Stimulated activated CD4-positive, alpha-beta T cell treated with anti-CD3 and anti-CD28 coated beads, Interleukin-12 subunit alpha, Interleukin-12 subunit beta, amount 100 ng/mL, for 4 hours (primary cell): ENCODE measurements at places on chromosomes 13 and 19.

GRCh38 chr19:56140583-56141416 lies at the start of gene ZNF444:
ZNF444 (plus strand) TSS chr19:56141287; CDS start chr19:56146912, 5,625 bp downstream.
- peak; percentile 98 for DNase-seq

DNA sequence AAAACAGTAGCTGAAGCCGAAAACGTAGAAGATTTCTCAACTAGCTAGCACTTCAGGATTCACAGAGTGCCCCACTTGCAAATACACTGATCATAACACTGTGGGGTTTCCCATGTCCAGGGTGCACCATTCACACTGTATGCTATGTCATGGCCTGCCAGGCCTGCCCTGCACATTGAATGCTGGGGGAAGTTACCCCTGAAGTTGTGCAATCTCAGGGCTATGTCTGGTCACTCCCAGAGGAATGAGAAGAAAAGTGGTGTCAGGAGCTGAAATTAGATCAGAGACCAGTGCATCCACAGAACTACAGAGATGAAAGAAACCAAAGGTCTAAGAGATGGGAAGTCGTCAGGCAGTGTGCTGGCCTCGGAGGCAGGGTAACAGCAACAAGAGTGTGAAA lies 196.8 kb downstream of the RAP2A start:
- no peak for DNase-seq

GRCh38 chr19:24032651-24033050 lies 54.3 kb upstream of the ZNF254 start:
- no peak for DNase-seq

- no peak for DNase-seq
These were observed 35.9 kb downstream of the BTBD2 start for GRCh38 chr19:1979642-1980041.

GRCh38 chr19:12284631-12285030 lies 10.1 kb downstream of the ZNF44 start:
- DNase-seq, result no peak

DNA sequence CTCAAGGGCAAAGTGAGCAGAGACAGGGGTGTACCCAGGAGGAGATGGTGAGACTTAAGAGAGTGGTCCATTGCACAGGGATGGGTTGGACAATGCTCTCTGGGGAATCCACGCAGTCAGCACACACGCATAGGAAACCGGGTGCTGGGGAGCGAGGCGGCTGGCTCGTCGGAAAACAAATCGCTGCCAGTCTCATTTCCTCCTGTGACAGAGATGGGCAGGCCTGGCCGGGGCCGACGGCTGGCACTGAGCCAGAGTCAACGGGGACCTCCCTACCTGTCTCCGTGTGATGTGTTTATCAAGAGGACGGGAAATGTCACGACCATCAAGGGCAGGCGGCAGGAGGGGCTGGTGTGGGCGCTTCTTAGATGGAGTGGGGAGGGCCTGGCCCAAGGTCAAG lies 27.3 kb downstream of the PTPRS start:
- DNase-seq, result no peak

DNA sequence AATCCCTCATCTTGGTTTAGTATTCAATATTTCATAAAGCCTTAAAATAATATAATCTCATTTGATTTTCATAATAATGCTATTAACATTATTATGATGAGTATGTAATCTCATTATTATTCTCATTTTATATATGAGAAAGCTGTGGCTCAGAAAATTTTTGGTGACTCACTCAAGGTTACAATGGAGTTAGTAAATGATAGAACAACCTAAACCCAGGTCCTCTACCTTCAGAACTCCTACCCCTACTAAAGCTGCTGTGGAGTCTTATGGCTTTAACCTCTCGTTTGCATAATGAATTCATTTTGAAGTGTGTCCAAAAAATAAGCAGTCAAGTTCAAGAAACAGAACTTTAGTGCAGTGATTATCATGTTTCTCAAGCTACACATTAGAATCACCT lies 226.3 kb downstream of the TBC1D4 start:
- no peak for DNase-seq

DNA sequence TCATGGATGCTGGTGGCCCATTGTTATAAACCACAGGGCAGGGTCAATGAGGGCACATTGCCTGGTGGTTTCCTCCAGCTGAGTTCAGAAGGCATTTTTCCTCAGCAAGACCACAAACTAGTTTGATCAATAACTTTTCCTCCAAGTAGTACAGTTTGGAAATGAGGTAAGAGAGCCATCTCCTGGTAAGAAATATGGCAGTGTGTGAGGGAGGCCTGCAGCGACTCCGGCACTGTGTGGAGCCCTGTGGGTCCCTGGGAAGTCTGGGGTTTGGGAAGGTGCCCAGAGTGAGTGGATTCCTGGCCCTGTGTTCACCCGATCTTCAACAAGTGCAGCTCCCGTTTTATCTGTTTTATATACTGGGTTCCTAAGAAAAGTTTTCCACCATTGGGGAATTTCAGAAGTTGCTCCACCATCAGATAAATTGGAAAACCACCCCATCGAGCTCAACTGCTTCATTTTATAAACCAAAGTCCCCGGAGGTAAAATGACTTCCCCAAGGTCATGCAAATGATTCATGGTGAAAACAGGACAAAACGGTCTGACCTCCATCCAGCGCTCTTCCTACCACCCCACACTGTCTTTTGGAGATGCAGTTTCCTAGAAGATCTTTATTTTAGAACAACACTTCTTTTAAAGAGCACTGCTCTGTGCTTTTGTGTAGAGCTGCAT lies 148.4 kb downstream of the KATNAL1 start:
- no peak for DNase-seq

DNA sequence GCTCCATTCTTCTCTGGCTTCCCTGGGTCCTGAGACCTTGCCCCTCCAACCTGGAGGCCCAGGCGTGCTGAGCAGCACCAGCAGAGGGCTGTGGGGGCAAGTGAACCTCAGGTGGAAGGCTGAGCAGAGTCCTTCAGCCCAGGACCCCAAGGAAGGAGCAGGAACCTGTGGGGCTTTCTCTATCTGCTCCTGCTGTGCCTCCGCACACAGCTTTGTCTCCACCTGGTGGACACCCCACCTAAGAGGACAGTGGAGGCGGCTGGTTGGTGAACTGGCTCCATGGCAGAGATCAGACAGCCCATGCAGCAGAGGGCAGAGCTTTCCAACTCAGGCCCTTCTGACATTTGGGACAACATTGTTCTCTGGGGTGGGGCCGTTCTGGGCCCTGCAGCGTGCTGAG lies 19.7 kb downstream of the ZFR2 start:
- peak; percentile 44 for DNase-seq

- DNase-seq, result no peak
These were observed 10.0 kb upstream of the OXGR1 start for GRCh38 chr13:97004096-97004876.

- no peak for DNase-seq
These were observed 139.6 kb downstream of the CACNA1A start for GRCh38 chr19:13366529-13367143.

- no peak for DNase-seq
These were observed 14.4 kb upstream of the SACS start for GRCh38 chr13:23447927-23448326.

- no peak for DNase-seq
These were observed 37.5 kb upstream of the POU2F2 start for GRCh38 chr19:42169486-42170413.

DNA sequence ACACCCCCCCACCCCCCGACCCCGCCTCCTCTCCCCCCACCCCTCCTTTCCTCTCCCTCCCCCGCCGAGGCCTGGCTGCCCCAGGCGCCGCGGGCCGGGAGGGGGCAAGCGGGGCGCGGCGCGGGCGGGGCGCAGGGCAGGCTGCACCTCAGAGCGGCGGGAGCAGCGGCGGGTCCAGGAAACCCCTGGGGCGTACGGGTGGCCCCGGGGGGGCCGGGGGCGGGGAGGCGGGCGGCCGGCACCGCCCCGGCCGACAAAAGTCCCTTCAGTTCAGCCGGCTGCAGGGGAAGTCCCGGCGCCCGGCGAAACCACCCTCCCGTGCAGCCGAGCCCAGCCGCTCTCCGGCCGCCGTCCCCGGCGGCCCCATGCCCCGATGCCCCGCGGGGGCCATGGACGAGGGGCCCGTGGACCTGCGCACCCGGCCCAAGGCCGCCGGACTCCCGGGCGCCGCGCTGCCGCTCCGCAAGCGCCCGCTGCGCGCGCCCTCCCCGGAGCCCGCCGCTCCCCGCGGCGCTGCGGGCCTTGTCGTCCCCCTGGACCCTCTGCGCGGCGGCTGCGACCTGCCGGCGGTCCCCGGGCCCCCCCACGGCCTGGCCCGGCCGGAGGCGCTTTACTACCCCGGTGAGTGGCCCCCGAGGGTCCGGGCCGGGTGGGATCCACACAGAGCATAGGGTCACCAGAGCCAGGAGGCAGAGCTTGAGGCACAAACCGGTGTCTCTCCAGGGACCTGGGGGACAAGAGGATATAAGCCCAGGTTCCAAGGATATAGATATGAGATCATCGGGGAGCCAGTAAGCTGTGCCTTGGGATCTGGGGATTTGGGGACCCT lies at the start of gene BCL3:
BCL3 (plus strand) TSS at position 283 of the 829 bp plus-strand sequence; CDS start at position 366, 83 bp downstream.
- DNase-seq, result peak; percentile 58

DNA sequence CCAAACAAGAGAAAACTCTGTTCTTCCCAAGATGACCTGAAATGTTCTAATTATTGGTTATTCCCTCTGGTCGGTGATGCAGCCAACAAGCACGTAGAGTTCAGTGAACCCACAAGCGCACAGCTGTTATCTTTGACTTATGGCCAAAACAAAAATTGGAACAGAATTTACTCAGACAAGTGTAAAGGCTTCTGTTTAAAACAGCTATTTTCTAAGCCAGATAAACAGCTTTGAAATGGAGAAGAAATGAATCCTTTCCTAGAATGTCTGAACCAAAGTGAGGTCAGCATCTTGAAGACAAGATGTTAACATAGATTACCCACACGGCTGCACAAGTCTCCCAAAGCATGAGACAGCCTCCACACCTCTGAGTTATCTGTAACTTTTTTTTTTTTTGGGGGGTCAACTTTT lies 669.2 kb downstream of the DIAPH3 start:
- no peak for DNase-seq

GRCh38 chr13:102132777-102133295 lies 269.0 kb downstream of the FGF14 start:
- no peak for DNase-seq

- peak; percentile 76 for DNase-seq
These were observed 844 bp upstream of the RFX1 start for GRCh38 chr19:14006766-14007562.

GRCh38 chr13:23432626-23433025 lies 876 bp downstream of the SACS start:
- no peak for DNase-seq

- peak; percentile 56 for DNase-seq
These were observed 12.1 kb upstream of the PEX11G start for GRCh38 chr19:7500811-7501450.

- no peak for DNase-seq
These were observed 19.9 kb downstream of the ZSWIM9 start for GRCh38 chr19:48190288-48190884.

GRCh38 chr13:51895906-51896888 lies 34.4 kb downstream of the CCDC70 start:
- peak; percentile 34 for DNase-seq

DNA sequence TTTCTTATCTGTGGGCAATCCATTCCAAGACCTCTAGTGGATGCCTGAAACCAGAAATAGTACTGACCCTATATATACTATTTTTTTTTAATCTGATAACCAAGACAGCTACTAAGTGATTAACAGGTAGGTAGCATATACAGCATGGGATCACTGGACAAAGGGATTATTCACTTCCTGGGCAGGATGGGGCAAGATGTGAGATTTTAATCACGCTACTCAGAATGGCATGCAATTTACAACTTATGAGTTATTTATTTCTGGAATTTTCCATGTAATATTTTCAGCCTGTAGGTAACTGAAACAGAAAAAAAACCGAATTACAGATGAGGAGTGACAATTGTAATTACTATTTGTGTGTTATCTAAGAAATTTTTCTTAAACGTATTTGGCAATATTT lies 41.2 kb downstream of the ZIC2 start:
- no peak for DNase-seq

- no peak for DNase-seq
These were observed 35.1 kb downstream of the ENOX1 start for GRCh38 chr13:43751624-43752023.

GRCh38 chr13:77579959-77580358 lies 44.5 kb downstream of the SCEL start:
- DNase-seq, result no peak

DNA sequence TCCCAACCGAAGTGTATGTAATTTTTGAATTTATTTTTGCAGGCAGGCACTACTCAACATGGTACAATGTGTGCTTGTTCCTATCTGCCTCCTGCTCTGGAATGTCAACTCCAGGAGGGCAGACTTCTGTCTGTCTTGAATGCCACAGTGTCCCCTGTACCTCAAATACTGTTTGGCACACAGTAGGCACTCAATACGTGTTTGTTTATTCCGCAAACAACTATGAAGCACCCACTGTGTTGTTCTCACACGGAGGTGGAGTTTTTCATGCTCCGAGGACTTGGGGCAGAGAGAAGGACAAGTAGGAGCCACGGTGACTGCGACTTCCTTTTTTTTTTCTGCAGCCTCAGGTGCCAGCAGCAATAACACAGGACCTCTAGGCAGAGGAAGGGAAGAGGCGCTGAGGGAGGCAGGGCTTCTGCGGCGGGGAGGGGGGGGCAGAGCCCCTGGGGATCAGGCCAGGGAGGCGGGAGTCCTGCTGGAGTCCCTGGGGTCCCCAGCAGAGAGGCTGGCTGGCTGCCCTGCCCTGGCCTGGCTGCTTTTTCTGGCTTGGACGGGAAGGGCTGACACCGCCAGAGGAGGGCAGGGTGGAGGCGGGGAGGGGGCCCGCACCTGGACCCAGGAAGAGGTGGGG lies 29.3 kb upstream of the TNFAIP8L1 start:
- no peak for DNase-seq

DNA sequence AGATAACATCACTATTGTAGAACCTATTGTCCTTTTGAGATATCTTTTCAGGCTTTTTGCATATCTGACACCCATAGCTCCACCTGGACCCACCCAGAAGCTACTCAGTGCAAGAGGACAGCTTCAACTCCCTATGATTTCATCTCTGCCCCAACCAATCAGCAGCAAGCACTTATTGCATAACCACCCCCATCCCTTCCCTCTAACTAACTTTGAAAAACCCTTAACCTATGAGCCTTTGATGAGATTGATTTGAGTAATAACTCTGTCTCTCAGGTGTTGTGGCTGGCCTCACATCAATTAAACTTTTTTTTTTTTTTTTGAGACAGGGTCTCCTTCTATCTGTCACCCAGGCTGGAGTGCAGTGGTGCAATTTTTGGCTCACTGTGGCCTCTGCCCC lies 13.4 kb upstream of the MTRF1 start:
- no peak for DNase-seq

DNA sequence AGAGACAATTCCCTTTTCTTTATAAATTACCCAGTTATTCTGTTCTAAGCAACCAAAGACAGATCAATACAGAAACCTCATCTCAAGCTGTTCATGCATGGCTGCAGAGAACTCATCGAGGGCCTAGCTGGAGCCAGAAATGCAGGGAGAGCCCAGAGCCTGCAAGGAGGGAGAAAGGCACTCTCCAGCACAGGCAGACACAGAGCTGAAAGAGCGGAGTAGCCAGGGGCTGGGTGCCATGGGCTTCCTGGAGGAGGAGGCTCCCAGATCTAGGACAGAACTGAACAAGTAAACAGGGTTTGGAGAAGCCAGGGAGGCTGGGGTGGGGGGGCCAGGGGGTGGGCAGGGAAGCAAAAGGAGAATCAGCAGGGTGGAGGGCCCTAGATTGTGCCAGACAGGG lies 144.2 kb upstream of the ZNF507 start:
- DNase-seq, result no peak

GRCh38 chr13:42821437-42821836 lies 40.1 kb downstream of the FAM216B start:
- DNase-seq, result no peak

- no peak for DNase-seq
These were observed 65.0 kb downstream of the TBC1D4 start for GRCh38 chr13:75417012-75417384.
